DMS53 (cell line): ENCODE measurements at places on chromosomes 5 and 9.

GRCh38 chr5:81759632-81760005 is 8.7 kb upstream of the SSBP2 start:
- DNase-seq: no peak

GRCh38 chr5:14428302-14429081 is 153.1 kb upstream of the OTULINL start:
- no peak for DNase-seq

- no peak for DNase-seq
These were observed 285.7 kb downstream of the DNAH5 start for GRCh38 chr5:13658761-13659160.

GRCh38 chr9:86485359-86485758 is 131.1 kb upstream of the TUT7 start:
- no peak for DNase-seq

- no peak for DNase-seq
These were observed 91.7 kb downstream of the MACROH2A1 start for GRCh38 chr5:135307143-135307903.

DNA sequence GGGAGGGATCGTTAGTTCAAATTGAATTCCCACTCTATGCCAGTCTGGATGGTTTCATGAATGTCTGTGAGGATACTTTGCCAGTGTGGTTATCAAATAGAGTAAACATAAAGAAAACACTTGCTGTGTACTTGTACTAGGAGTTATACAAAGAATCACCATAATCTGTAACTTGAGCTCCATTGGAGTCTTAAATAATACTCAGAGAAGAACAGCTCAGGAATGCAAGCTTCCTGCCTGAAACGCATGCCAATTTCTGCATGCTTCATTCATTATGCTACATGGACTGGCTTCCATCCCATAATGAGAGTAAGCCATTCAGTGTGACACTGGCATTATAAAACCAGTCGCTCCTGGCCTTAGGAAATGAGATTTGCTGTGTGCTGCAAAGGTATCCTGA is 351.4 kb downstream of the SEMA5A start:
- DNase-seq: no peak

DNA sequence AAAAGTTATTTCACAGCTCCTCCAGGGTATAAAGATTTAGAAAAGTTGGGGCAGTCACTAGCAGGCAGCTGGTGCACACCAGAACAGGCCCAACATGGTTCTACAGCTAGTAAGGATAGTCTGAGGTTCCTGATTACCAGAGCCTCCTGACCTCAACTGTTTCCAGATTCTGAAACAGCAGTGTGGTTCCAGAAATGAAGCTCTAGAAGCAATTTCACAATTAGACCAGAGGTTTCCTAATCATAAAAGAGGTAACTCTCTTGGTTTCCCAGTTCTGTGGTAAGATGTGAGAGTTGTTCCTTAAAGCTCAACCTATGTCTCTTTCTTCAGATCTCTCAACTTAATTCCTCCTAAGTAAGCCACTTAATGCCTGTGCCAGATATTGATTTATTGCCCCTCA is 11.9 kb downstream of the AGTPBP1 start:
- no peak for DNase-seq

GRCh38 chr5:143248391-143248790 is 155.1 kb downstream of the NR3C1 start:
- no peak for DNase-seq

GRCh38 chr9:90987566-90987965 is 185.9 kb downstream of the SYK start:
- DNase-seq: no peak

- no peak for DNase-seq
These were observed 58.4 kb upstream of the FBXL7 start for GRCh38 chr5:15441433-15442192.

DNA sequence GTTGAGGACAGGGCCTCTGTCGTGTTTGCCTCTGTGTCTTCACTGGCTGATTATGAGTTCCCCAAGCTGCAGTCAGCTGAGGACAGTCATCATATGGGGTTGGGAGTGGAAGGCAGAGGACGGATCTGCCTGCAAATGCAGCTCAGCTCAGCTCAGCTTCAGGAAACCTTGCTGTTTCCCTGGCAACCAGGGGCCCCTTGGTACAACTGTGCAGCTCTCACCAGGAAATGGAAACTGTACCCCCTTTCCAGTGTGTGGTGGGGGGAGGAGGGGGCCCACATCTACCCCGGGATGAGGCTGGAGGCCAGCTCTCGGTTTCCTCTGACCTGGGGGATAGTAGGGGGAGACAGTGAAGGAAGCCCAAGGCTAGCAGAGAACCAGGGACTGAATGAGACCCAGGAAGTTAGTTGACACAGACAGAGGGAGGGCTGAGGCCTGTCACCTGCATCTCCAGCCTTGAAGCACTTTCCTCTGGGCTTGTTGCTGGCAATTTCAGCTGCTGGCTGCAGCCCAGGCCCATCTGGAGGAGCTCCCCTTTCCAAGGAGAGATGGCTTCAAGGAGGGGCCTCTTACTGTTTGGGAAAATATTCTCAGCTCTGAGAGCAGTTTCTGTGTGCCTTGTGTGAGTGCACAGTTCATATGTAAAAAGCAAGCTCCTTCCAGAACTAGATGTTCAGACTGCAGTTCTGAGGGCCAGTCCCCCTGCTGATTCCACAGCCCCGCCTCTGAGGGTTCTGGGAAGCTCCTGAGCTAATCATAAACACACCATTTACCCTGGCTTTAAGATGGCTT is 6.9 kb downstream of the ANXA6 start:
- DNase-seq: peak; percentile 91

GRCh38 chr5:9596171-9596780 is 33.9 kb downstream of the TAS2R1 start:
- no peak for DNase-seq

DNA sequence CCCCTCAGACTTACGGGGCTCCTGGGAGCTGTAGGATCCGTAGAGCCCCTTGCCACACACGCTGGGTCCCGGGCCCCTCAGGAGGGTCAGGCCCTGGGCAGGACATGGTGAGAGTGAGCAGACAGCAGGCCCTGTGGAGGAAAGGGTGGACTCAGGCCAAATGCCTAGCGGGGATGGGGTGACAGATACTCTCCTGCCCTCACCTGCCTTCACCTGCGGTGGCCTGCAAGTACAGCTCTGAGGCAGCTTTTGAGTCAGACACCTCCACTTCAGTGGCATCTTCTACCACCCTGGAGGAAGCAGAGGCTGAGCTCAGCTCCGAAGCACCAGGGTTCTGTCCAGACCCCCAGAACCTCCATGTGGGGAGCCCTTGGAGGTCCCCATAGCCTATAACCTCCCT is 26.2 kb downstream of the SLC35A4 start:
- DNase-seq: no peak

DNA sequence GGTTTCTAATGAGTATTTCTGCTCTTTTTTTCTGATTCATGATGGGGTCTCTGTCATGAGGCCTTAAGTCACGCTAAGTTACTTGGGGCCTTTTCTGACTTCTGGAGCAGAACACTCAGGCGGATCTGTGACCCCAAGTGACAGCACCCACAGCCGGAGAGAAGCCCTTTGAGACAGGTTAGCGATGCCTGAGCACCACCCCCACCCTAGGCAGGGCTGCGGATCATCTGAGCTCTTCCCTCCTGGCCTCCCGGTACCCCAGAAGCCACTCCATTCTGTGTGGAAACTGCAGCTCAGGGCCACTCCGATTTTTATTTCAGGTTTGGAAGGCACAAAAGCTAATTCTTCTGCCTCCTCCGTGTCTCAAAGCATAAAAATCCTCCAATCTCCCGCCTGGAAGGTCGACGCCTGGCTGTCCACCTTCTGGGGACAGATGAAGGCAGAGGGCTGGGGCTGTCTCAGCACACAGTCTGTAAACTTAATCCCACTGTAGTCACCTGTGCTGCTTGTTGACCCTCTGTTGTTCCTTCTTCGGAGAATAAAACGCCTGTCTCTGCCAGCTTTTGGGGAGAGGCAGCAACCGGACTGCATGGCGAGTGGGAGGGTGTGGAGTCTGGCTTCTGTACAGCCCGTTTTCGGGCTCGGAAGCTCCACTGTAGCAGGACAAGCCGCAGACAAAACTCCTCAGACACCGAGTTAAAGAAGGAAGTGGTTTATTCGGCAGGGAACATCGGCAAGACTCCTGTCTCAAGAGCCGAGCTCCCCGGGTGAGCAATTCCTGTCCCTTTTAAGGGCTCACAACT is 88.8 kb downstream of the SPRY4 start:
- DNase-seq: no peak

DNA sequence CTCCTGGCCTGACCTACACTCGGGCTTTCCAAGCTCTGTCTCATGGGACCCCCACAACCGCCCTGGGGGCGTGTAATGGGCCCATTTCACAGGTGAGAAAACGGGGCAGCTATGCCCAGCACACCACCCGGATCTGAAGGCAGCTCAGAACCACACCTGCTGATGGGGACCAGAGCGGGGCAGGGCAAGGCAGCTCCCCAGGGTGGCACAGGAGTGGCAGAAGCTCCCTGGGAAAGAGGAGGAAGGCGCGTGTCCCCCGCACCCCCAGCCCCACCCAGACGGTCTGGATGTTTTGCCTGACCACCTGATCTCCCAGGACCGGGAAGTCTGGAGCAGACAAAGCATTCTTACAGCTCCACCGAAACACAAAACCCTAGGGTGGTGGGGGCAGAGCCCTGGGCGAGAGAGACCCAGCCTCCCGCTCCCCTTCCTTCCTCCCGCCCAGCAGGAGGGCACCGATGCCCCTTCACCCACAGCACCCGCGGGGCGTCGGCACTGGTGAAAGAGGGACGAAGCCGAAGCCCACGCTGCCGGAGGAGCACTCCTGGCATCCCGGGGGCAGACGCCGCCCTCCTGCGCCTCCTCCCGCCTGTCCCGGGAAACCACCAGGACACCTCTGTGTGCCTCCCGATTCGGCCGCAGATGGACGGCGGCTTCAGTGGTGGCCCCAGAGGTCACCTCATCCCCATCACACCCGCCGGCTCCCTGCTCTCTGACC is 14.5 kb downstream of the NOTCH1 start:
- DNase-seq: no peak

DNA sequence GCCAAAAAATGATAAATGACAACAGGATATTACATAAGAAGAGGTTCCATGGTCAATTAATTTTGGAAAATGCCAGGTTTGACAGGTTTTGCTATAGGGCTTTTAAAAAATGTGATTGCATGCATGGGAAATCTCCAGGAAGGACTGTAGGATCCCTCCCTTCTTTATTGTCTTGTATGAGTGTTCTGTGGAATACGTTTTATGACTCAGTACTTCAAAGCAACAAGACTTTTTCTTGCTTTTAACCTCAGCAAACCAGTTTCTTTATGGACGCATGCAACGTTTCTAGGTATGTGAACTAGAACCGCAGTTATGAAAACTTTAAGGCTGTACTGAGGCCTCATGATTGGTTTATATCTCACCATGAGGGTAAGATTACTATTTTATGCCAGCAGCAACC is 76.6 kb upstream of the NTRK2 start:
- no peak for DNase-seq

GRCh38 chr9:137924169-137924568 is 46.6 kb downstream of the CACNA1B start:
- DNase-seq: no peak

GRCh38 chr9:9099646-9100045 is 1300.1 kb upstream of the DMAC1 start:
- no peak for DNase-seq

GRCh38 chr9:77980622-77981021 is 51.0 kb downstream of the GNAQ start:
- no peak for DNase-seq

- DNase-seq: no peak
These were observed 578.0 kb downstream of the EFNA5 start for GRCh38 chr5:107092695-107093094.

DNA sequence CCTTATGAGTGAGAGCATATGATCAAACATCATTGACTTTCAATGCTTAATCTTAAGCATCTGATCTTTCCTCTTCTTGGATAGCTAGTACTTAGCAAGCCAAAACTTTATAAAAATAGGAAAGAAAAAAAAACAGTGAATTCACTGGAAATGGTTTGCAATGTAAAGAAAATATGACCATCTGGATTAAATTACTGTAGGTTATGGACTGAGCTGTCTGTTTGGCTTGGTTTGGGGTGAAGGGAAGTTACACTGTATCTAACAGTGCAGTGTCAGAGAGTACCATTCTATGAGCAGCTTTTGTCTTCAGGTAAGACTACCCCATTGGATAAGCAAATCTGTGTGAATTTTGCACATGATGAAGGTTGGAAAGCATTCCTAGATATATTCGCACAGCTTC is 151.4 kb downstream of the TLE1 start:
- no peak for DNase-seq
